ENCODE measurements at places on chromosomes 2 and 18.

- DNase-seq, result no peak
Measured at GRCh38 chr2:59018737-59019136, 777.6 kb upstream of the FANCL start.

- no peak for DNase-seq
Measured at GRCh38 chr2:212294816-212295215, 243.8 kb downstream of the ERBB4 start.

GRCh38 chr18:23548275-23548674, 38.0 kb downstream of the NPC1 start:
- DNase-seq, result no peak

DNA sequence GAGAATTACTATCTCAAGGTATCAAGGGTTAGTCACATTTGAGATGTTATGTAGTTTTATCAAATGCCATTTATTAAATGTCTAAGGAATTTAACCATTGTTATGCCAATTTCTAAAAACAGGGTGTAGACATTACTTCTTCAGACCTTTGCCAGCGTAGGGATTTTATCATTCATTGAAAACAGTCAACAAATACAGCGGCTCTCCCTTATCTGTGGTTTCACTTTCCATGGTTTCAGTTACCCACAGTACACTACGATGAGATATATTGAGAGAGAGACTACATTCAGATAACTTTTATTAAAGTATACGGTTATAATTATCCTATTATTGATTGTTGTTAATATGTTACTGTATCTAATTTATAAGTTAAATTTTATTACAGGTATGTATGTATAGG, 234.7 kb downstream of the TMX3 start:
- DNase-seq, result no peak

DNA sequence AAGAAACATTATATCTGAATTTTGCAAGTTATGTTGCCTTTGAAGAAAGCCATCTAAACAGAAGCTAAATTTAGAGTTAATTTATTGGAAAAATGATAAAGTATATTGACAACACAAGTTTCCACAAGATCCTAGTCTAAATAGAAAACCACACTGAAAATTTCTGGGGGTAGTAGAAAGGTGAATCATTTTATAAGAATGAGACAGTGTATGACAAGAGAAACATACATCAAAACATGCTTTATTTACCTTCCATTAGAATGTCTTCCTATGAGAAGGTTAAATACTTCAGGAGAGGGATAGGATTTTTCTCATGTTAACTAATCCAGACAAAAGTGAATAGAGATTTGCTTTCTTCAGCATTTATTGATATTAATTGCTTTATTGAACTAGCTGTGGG, 1389.8 kb upstream of the ZEB2 start:
- DNase-seq, result no peak

- no peak for DNase-seq
Measured at GRCh38 chr2:74255660-74256213, 57.3 kb downstream of the MTHFD2 start.

GRCh38 chr2:233698740-233699139, 6.0 kb downstream of the UGT1A6 start:
- DNase-seq, result no peak

GRCh38 chr2:238069877-238070276, 9.1 kb downstream of the SCLY start:
- DNase-seq, result no peak

- DNase-seq, result no peak
Measured at GRCh38 chr18:23353459-23353858, 99.6 kb upstream of the RIOK3 start.

DNA sequence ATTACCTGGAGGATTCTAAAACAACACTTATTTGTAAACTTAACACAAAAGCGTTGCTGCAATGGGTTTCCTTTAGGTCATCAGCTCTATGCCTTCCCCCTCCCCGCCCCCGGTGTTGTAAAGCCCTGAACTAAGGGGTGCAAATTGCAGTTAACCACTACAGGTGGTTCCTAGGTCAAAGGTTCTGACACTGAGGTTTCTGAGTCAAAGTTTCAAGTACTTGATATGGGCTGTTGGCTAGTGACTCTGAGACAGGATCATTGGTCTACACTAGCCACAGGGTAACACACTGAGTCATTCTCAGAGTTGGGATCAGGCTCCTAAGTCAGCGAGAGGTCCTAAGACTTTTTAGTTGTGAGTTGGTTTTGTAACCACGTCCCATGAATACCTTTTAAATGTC, 15.4 kb downstream of the IL1B start:
- no peak for DNase-seq

- no peak for DNase-seq
Measured at GRCh38 chr2:240561325-240561971, 1.3 kb downstream of the DUSP28 start.

DNA sequence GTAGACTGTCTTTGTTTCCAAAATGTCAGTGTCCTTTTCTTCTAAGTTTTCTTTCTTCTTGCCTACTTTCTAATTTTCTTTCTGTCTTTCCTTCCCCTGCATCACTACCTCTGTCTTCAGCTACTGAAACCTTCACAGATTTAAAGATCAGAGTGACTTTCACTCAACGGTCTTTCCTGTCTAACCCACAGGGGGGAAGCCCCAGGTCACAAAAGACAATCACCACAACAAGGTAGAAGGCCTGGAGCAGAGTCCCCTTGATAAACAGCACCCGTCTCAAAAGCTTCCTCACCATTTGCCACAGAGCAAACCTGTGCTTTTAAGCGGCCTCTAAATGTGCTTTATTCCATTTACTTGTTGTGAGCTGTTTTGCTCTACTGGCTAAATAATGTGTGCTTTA, 665.4 kb downstream of the BCL11A start:
- DNase-seq, result no peak

- no peak for DNase-seq
Measured at GRCh38 chr2:206071807-206072206, 14.2 kb downstream of the INO80D start.

GRCh38 chr2:227765788-227766372, 20.2 kb downstream of the SCYGR8 start:
- DNase-seq, result no peak

GRCh38 chr2:84847326-84848050, 33.4 kb downstream of the TRABD2A start:
- no peak for DNase-seq

GRCh38 chr18:46481847-46482245, 175.2 kb downstream of the LOXHD1 start:
- DNase-seq, result no peak

GRCh38 chr2:128439031-128439790, 120.5 kb upstream of the HS6ST1 start:
- DNase-seq, result no peak

GRCh38 chr2:11569636-11570035, 35.8 kb downstream of the GREB1 start:
- DNase-seq, result no peak

DNA sequence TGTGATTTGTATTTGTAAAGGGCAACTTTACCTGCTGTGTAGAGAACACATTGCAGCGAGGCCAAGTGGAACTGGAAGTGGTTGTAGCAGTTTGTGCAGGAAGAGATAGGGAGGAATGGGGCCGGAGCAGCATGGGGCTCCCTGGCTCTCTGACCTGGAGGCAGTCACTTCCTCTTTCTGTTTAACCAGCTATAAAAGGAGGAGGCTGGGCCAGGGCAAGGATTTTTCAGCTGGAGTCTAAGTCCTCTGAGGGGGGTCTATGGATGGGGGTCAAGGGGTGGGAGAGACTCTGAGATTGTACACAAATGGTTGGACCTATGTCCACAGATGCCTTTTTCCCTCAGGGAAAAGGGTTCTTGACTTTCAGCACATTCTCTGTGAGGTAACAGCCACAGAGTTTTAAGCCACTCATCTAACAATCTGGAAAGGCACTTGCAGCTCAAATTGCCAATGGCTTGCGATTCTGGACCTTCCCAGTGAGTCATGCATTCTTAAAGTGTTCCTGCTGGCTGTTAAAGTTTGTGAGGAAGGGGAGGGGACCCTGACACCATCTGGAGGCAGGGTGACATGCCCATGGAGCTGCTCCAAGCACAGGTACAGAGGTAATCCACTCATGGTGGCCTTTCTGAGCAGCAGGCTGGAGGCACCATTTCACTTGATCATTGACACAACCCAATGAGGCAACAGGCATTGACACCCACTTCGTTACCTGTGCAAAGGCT, 347.0 kb downstream of the CYRIA start:
- DNase-seq, result no peak

DNA sequence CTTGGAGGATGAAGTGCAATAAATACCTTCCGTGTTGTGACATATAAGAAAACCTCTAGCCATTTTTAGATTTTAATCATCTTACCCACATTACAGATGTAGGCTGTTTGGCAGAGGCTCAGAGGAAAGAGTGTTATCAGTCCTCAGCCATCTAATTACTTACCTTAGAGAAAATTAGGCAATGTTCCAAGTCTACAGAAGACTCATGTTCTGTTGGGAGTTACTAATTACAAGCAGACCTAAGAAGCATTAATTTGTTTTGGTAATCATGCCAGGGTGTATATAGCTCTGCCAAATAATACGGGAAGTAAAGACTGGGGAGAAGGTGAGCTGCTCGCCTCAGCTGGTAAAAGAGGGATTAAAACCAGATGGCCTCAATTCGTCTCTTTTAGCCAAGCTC, 125.8 kb upstream of the PGAP1 start:
- no peak for DNase-seq

DNA sequence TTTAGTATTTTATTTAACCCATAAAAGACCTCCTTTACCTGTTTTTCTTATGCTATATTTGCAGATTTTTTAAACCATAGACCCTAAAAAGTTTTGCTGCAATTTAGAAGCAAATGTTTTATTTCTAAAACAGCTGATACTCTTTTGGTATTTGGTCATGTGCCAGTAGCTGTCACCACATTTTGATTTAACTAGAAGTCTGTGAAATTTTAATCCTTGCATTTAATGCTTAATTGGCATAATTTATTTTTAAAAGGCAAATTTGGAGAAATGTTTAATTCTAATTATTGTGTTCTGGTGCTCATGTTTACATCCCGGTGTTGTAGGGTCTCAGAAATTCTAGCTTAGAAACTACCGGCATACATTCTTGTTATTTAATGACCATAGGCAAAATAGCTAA, 111.8 kb downstream of the TTC27 start:
- no peak for DNase-seq

DNA sequence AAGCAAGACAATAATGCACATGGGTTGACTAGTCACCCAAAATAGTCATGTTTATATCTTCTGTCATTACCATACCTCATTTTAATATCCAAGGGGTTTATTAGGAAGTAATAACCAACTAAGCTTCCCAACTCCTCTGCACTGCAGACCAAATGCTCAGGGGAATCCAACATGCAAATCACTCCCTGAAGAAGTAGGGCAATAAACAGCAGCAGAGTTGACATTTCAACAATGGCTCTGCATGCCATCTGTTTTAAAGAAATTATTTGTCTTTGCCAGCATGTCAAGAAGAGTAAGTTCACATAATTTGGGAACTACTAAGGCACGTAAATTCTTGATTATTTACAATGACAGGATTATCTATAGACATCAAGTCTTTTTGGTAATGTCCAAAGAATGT, 84.4 kb upstream of the LYPD1 start:
- DNase-seq, result no peak

GRCh38 chr2:178807227-178808008, at the start of gene TTN:
TSS of gene TTN (minus strand) at chr2:178807423. CDS start at chr2:178804642, 2,781 bp downstream.
- no peak for DNase-seq
